SHP77 treated with DMSO at 0.1 percent for 48 hours (cell line): ENCODE measurements at places on chromosomes 4 and X.

DNA sequence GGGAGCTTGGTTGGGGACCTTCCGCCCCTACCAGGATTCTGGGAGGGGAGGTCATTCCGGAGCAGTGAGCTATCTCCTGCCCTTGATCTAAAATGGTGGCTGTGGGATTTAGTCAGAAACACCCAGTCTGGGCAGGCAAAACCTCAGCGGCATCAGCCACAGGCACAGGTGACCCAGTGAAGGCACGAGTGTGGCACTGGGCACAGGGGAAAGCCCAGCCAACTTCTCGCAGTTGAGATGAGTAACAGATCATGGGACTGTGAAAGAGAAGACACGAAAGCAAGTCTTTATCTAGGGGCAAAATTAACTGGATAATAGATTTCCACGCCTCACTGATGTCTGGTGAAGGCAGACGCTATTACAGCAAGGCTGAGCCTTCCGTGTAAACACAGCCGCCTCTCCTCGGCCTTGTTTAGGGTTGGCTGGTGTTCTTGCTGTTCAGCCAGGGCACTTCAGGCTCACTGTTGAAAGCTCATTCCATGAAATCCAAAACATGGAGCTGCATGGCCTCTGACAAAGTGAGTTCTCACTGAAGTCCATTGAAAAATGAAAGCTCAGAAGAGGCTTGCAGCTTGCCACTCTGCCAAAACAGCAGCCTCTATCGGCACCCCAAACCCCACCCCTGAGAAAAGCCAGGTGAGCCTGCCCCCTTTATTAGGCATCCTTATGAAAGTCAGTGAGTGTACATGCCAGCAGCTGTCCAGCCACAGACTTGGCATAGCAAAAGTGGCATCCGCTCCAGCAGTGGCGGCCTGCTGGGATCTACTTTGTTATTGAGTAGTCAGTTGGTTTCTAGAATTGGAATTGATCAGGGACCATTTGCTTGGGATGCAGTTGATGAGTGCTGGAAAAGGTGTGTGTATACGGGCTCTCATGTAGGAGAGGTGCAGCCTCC, 102.3 kb upstream of the MTM1 start:
- no peak for DNase-seq

- DNase-seq, result no peak
Measured at GRCh38 chrX:96835660-96836289, 47.9 kb upstream of the RPA4 start.

DNA sequence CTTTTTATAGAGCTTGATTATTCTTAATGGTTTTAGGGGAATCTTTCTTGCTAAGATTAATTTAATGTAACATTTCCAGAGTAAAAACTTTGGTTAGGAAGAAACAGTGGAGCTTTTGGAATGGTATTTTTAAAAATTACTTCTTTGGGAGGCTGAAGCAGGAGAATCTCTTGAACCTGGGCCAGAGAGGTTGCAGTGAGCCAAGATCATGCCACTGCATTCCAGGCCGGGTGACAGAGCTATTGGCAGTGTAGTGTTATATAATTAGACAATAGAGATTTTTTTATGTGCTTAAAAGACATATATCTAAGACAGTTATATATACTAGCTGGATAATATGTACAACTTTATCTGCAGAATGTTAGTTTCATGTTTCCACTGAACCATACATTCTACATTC, 585.6 kb downstream of the ADGRL3 start:
- DNase-seq, result no peak

DNA sequence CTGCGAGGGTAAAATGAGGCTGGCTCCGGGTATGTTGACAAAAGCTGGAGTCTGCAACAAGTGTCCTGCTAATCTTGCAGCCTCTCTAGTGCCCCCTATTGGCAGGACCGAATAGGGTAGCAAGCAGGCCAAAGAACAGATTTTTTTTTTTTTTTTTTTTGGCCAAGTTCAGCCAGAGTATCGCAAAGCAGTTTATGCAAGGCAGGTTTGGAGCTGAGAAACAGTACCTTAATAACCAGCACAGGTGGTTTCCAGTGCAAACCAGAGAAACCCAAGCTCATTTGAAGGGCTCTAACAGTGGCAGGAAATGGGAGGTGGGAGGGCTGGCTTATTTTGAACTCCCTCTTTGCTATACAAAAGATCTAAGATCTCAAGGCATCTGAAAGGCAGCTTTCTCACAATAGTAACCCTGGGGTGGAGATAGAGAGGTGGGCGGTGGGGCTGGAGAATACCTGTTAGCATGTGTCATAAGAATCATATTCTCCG, 38.2 kb upstream of the OCIAD2 start:
- DNase-seq, result no peak

DNA sequence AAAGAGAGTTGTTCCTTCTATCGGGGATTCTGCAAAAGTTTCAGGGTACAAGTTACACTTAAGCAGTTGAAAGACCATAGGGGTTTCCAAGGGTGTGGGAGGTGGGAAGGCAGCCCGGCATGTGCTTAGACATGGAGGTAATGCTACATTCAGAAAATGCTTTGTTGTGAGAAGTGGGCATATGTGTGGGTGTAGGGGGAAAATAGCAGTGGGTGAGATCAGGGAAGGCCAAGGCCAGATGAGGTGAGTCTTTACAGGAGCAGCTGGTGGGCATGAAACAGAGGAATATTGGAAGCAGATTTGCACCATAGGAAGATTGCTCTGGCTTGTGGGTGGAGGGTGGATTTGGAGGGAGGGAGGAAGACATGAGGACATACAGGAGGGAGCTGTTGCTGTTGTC, 8.3 kb downstream of the CYTL1 start:
- no peak for DNase-seq

DNA sequence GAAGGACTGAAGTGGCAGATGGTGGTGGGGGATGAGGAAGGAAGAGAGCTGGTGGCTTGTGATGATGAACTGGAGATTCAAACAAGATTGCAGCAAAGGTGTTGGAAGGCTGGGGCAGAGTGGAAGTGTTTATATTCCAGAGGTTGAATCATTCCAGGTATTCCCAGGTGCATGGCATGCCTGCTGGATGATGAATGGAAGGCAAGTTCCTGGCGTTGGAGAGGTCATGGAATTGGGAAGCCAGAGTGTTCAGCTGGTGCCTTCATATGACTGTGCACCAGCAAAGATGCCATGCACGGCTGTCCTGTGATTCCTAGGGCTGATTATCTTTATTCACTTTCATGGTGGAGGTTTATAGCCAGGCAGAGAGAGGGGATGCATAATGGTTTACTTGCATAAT, 135.8 kb upstream of the PUDP start:
- DNase-seq, result no peak

DNA sequence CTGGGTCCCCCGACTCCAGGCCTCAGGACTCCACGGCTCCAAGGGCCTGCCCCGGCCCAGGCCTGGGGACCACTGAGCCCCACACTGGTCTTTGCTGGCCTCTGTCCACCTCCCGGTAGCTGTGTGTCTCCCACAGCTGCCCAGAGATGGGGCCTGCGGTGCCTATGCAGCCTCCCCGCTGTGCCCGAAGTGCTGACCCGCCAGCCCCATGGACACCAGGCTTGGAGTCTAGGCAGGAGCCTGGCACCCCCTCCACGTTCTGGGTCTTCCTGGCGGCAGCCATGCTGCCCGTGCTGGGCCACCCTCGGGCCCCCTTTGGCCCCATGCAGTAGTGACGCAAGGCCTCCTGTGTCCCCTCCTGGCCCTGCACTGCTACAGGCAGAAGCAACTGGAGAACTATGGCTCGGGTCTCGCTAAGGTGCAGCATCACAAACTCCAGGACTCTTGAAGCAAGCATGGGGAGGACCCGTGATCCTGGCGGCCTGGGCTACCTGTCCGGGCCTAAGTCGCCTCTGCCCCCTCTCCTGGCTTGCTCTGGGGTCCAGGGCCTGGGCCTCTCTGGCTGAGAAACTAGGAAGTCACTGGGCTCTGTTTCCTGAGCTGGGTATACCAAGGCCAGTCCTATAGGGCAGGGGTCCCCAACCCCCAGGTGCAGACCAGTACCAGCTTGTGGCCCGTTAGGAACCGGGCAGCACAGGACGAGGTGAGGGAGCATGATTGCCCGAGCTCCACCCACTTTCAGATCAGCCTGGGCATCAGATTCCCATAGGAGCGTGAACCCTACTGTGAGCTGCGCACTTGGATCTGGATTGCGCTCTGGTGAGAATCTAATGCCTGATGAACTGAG, 917 bp downstream of the MYL5 start:
- no peak for DNase-seq

GRCh38 chrX:140723121-140723715, 13.7 kb downstream of the LINC00632 start:
- no peak for DNase-seq

- DNase-seq, result no peak
Measured at GRCh38 chr4:30744957-30745640, 24.9 kb downstream of the PCDH7 start.

DNA sequence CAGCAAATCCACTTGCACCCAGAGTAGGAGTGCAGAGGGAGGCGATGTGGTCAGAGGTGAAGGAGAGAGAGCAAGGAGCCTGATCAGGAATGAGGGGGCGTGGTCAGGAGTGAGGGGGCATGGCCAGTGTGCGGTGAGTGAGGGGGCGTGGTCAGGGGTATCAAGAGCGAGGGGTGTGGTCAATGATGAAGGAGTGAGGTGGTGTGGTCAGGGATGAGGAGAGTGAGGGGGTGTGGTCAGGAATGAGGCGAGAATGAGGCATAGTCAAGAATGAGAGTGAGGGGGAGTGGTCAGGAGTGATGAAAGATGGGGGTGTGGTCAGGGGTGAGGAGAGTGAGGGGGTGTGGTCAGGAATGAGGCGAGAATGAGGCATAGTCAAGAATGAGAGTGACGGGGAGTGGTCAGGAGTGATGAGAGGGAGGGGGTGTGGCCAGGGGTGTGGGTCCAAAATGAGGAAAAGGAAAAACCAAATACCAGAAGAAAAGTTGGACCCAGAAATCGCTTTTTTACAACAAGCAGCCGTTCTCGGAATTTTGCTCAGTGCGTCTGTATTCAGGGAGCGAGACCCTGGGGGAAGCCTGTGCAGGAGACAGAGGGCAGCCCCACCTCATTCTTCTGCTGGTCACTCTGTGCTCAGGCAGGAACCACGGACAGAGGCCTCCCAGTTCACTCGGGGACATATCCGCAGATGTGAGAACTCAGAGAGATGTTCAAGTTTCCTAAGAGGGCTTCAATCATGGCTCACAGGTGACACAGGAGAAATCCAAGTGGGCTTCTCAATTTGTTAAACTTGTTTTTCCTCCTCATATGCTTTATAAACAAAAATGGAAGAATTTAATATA, 47.5 kb downstream of the MAGEA1 start:
- DNase-seq, result no peak

DNA sequence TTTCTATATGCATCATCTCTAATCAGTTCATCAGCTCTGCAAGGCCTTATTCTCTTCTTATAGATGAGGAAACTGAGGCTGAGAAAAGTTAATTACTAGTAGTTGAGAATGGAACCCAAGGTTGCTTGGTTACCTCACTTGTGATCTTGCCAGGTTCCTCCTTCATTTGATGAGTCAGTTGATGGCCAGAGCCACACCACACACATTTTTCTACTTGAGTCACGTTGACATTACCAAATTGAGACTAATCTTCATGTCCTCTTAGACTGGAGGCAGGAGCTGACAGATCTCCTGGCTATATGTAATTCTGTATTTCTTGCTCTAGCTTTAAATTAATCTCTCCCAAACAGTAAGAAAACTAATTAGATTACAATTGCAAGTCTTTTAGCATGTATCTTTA, 428.4 kb downstream of the AFF2 start:
- DNase-seq, result no peak

DNA sequence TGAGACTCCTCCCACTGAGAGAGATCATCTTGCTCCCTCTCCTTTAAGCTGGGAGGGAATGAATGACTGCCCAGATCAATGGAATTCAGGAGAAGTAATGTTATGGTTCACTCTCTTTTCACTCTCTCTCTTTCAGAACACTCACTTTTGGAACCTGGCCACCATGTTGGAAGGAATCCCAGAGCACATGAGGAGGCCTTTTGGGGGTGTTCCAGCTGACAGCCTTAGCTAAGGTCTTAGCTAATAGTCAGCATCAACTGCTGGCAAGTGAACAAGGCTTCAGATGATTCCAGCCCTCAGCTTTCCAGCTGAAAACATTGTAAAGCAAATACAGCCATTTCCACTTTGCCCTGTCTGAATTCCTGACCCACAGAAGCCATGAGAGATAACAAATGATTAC, 124.0 kb upstream of the CLNK start:
- no peak for DNase-seq

- DNase-seq, result no peak
Measured at GRCh38 chr4:43136752-43137151, 244.2 kb downstream of the GRXCR1 start.

GRCh38 chr4:4859799-4860599, 534 bp downstream of the MSX1 start:
- no peak for DNase-seq

- DNase-seq, result no peak
Measured at GRCh38 chrX:115233497-115234455, at the start of gene LRCH2. TSS of gene LRCH2 (minus strand) at chrX:115234096. CDS start at chrX:115234041, 55 bp downstream.

GRCh38 chrX:125293850-125294780, 25.6 kb upstream of the TEX13C start:
- no peak for DNase-seq

GRCh38 chr4:25799522-25799921, 63.3 kb downstream of the SEL1L3 start:
- no peak for DNase-seq

- no peak for DNase-seq
Measured at GRCh38 chrX:154714925-154715324, 36.0 kb downstream of the GAB3 start.

DNA sequence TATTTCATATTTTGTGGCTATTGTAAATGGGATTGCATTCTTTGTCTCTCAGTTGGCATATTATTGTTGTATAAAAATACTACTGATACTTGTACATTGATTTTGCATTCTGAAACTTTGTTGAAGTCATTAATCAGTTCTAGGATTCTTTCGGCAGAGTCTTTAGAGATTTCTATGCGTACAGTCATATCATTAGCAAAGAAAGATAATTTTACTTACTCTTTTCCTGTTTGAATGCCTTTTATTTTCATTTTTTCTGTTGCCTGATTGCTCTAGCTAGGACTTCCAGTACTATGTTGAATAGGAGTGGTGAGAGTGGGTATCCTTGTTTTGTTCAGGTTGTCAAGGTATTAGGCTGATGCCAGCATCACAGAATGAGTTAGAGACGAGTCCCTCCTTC, 722.0 kb upstream of the PCDH10 start:
- no peak for DNase-seq

DNA sequence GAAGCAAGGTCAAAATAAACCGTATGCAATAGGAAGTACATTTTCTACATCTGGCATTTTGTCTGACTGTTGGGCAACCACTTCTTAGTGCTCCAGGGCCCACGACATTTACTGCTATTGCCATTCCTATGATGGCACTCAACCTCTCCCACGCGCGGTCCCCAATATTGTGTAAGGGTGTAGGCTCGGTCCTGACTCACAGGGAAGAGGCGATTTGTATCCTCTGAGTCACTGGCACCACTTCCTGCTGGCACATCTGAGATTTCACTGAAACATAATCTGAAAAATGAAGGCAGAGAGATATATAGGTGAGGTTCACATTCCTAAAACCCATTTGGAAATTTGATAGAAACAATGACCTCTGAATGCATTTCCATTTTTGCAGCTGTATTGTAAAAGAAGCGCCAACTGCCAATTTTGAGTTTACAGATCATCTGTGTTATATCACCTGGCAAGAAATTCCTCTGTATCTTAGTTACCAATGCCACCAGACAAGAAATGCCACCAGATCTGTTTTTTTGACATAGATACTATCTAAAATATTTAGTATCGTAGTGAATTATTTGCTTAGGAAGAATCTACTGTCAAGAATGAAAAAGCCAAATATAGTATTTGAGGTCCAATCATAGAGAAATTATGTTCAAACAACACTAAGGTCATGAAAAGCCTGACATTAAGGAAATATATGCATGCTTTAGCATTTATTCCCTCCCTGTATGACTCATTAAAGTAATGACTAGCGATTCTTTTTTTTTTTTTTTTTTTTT, 9.8 kb downstream of the EREG start:
- DNase-seq, result no peak
